ENCODE measurements at places on chromosomes 1 and 21.

GRCh38 chr1:66294707-66295370 is 239.1 kb upstream of the SGIP1 start:
- DNase-seq: peak; percentile 51

DNA sequence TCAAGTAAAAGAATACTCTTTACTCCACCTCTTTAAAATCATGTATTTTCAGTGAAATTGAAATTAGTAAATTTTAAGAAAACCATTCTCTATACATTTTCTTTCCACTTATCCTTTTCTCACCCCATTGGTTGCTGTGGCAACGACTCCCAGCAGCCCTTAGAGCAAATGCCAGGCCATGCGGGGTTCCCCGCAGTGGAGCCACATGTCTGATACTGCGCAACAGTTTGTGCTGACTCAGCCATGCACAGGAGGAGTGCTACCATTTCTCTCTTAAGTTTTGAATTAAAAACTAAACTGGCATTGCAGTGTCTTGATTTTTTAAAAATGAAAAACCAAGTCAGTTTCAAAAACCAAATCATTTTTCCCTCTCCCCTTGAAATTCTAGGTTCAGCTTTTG is 214.1 kb upstream of the L1TD1 start:
- DNase-seq: peak; percentile 31

GRCh38 chr1:230772457-230773395 is 25.5 kb downstream of the CAPN9 start:
- DNase-seq: peak; percentile 29

DNA sequence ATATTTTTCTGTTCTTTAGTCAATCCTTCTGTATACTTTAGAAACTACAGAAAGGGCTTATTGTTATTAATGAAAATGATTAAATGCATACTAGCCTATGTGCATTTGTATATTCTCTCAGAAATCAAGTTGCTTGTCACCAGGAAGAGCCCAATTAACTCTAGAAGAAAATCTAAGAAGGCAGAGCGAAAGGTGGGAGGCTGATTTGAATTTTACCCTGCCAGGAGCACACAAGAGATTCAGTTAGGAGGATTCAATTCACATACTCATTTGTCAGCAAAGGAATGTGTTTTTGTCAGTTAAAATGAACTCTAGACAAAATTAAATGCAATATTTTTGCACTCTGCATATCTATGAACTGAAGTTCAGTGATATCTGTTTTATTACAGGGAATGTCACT is 411.8 kb downstream of the KCNT2 start:
- no peak for DNase-seq

GRCh38 chr1:8456308-8456912 is 138.5 kb downstream of the SLC45A1 start:
- DNase-seq: peak; percentile 43

- no peak for DNase-seq
Observed at GRCh38 chr1:235697508-235697907, 47.9 kb upstream of the GNG4 start.

GRCh38 chr1:85661767-85662166 is 46.5 kb downstream of the ZNHIT6 start:
- DNase-seq: no peak

DNA sequence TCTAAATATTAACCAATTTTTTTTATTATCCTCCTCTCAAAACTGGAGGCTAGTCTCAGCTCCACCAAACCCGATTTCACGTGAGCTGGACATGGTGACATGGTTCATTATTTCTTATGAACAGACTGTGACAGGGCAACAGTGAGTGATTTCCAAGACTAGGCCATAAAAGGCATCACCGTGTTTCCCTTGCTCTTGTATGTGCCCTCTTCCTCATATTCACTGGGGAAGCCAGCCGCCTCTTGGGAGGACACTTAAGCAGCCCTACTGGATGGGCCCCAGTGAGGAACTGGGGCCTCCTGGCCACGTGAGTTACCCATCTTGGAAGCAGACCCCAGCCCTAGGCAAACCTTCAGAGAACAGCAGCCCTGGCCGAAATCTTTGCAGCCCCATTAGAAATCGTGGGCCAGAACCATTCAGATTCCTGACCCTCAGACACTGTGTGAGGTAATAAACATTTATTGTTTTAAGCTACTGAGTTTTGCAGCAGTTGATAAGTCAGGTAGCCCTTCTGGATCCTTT is 105.0 kb downstream of the GALNT2 start:
- no peak for DNase-seq

DNA sequence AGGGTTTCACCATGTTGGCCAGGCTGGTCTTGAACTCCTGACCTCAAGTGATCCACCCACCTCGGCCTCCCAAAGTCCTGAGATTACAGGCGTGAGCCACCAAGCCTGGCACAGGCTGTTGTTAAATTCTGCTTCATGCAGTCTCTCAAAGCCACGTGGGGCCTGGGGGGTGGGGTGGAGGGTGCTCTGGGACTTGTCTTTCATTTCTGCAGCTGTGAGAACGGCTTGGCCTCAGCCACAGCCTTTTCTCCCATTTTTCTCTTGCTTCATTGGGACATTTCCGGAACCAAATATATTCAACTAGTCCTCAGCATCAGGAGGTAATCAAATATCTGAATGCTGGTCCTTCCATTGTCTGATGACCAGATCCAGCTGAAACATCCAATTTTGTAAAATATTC is 27.6 kb upstream of the KCNE2 start:
- DNase-seq: no peak

DNA sequence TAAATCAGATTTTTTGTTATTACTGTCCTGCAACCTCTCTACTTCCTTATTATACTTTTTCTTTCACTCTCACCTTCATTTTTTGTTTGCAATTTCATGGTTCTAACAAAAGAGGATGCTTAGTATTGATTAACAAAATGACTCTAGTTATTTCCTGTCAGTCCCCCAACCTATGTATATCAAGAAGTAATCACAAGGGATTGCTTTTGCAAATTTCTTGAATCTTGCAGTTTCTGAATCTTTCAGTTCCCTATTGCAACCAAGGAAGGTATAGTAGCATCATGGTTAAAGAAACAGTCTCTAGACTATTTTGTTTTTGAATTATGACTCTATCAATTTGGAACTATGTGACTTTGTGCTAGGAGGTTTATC is 446.9 kb downstream of the NEGR1 start:
- no peak for DNase-seq

- DNase-seq: no peak
Observed at GRCh38 chr1:231058416-231059109, 18.5 kb upstream of the FAM89A start.

- no peak for DNase-seq
Observed at GRCh38 chr21:25385341-25385740, 221.9 kb downstream of the MRPL39 start.

GRCh38 chr21:35206141-35207125 is 157.3 kb upstream of the RUNX1 start:
- no peak for DNase-seq

DNA sequence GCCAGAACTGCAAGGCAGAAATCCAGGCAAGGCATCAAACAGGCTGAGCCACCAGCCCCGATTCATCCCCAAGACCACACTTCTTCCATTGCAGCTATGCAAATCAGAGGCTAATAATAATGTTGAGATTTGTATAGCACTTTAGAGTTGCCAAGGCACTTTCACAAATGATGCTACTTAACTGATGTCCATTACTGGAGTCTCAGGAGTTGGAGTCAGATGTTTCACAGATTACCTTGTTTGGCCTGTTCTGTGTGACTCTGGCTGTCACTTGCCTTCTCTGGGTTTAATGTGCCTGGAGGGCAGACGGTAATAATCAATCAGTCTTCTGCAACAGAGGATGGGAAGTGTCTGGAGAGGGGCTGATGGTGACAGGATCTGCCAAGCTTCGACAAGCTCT is 40.8 kb upstream of the MPZL1 start:
- DNase-seq: no peak

GRCh38 chr1:207952617-207953542 is 42.0 kb upstream of the CD34 start:
- no peak for DNase-seq

DNA sequence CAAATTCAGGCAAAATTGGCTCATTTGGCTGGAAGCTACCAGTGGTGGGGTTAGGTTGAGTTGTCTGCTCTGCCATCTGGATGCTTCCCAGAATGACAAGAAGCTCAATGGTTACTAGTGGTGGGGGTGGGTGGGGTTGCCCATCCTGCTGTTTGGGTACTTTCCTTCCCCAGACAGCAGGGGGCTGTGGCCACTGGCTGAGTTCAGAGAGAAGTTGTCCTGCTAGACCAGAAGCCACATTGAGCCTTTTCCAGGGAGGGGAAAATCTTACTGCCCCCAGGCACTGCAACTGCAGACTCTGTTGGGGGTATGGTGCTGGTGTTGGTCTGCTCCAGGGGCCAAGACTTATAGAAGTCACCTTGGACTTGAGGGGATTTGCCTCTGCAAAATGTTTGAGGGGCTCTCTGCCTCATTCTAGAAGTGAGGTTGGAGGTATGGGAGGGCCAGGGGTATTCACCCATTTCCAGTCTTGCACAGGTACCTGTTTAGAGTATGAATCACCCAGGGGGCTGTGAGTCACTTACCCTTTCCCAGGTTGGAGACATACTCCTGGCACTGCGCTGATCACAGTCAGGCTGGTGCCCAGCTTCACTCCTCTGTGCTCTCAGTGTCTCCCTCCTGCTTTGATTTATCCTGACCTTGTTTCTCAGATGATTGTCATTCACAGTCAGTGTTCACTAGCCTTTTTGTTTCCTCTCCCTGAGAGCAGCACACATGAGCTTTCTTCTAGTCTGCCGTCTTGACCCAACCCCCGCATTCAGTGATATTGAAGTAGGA is 89.1 kb upstream of the NEGR1 start:
- no peak for DNase-seq

- no peak for DNase-seq
Observed at GRCh38 chr21:42312626-42313104, 2.5 kb downstream of the TFF3 start.
